ENCODE measurements at places on chromosomes 4 and X.
A peak's percentile ranks its signal among the peaks of the same experiment; 100 is the strongest.

GRCh38 chr4:95018785-95019184 is 261.0 kb downstream of the BMPR1B start:
- DNase-seq: no peak

DNA sequence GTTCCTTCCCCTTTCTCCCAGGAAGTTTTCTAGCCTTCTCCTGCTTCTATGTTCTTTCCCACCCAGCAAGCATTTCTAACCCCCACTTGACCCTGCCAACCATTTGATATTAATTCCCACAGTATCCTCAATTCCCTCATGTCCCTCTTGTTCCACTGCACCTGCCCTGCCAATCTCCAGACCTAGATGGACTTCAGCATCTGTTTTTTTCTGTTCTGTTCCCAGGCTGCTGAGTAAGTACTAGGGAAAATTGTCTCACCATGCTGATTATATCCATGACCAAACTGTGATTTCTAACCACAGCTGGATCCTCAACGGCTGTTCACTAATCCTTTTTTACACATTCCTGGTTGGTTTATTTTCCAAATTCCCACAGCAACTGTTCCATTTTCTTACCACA is 37.7 kb downstream of the CLCN5 start:
- DNase-seq: no peak

- DNase-seq: no peak
These were observed 884 bp downstream of the HEPH start for GRCh38 chrX:66164931-66165330.

- DNase-seq: no peak
These were observed 268.2 kb upstream of the TEX13A start for GRCh38 chrX:105488716-105489115.

- no peak for DNase-seq
These were observed 78.9 kb upstream of the MTM1 start for GRCh38 chrX:150489359-150490015.

DNA sequence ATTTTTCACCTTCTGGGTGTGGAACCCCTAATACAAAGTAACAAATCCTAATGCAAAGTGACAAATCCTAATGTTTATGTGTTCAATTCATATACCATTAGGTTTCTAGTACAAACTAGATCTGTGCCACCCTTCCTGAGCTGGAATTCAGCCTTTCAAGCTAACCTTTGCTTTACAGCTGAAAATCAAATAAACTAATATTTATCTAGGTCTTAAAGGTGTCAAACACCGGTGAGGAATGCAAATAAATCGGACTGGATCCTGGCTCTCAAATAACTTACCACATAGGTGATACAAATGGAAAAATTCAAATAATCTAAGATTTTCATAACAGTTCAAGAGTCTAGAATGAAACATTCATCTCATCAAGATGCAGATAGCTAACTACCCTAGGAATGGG is 11.6 kb downstream of the IRF2 start:
- DNase-seq: no peak

DNA sequence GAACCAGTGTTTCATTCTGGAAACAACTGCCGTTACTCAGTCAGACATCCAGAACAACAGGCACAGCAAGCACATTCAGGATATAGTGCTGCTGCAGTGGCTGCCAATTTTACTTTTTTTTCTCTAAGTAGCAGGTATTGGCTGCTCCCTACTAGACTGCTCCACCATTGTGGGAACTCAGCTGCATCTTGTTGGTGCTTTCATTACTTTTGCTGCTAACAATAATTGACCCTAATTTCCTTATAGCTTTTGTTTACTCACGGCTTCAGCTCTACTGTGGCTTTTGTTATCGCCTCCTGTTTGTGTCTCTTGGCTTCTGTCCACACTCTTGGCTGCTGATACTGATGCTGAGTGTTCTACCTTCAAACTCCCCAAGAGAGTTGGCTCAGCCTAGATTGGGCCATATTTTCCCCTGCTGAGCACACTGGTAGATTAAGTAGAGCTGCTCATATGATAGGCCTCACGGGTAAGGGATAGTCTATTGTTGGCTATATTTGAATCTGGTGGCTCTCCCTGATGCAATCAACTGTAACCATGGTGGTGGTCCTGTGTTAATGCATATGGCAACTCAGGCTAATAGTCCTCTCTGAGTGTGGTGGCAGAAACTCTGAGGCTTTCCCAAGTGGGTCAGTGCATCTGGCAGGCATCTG is 44.5 kb upstream of the IL2 start:
- DNase-seq: no peak

DNA sequence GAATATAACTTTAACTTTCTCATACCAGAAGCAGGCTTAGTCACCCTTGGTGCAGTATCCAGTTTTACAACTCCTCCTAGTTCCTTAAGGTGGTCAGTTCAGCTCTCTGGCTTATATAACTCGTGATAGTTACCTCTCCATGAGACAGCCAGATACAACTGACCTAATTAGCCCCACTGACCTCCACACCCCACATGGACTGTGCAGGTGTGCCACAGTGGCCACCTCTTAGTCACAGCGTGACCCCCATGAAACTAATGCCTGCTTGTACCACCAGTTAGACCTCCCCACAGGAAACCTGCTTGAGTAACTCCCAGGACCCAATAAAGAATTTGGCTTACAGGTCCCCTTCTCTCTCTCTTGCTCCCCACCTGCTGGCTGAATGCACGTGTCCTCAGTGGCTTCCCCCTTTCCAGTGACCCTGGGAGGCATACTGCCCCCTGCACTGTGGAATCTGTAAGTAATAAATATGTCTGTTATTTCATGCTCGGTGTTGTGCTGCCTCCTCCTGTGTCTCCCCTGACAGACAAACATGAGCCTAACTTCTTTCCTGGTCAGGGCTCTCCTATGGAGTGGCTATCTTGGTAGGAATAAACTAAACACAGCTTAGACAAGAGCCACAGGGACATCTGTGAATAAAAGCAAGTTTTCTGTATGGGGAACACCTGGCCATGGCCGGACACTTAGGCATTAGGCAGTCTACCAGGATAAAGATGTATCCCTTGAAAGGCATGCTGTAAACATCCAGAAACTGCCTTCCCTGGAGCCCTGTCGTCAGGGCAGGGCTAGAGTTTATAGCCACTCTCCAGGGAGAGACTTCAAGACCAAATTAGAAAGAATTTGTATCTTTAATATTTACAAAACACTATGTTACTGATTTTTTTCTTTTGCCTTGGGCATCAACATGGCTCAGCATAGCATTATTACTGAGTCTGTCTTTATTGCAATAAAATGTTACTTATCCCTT is 209.7 kb upstream of the BOD1L1 start:
- DNase-seq: no peak

DNA sequence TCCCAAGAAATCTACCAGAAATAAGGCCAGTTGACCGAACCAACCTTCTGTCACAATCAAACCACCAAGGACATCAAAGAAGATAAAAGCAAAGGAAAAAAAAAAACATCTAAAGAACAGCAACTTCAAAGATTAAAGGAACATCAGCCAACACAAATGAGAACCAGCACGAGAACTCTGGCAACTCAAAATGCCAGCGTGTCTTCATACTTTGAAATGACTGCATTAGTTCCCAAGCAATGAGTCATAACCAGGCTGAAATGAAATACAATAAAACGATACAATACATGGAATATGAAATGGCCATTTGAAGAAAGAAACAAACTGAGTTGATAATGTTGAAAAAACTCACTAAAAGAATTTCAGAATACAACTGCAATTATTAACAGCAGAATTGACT is 611.6 kb upstream of the GRIA3 start:
- no peak for DNase-seq

DNA sequence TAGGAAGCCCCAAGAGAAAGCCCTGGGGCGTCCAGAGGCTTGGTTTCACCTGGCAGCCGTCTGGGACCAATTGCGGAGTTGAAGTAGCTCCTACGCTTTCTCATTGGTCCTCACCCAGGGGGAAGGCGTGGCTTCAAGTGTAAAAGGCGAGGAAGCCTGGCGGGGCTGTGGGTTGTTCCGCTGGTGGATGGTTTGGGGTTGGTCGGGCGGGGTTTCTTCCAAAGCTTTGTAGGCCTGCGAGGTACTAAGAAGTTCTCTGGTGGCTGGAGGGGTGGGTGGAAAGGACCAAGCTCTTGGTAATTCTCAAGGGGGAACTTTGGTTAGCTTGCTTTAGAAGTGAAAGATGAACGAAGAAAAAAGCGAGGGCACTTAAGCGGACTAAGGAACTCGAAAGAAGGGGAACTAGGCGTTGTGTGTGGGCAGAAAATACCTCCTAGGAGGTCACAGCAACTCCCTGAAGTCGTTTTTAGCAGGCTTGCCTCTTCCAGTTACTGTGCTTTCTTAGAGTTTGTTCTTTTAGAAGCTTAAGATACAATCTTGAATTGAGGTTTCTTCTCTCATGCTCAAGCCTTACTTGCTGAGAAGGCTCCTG is 36.6 kb downstream of the CCNG2 start:
- peak; percentile 66 for DNase-seq

DNA sequence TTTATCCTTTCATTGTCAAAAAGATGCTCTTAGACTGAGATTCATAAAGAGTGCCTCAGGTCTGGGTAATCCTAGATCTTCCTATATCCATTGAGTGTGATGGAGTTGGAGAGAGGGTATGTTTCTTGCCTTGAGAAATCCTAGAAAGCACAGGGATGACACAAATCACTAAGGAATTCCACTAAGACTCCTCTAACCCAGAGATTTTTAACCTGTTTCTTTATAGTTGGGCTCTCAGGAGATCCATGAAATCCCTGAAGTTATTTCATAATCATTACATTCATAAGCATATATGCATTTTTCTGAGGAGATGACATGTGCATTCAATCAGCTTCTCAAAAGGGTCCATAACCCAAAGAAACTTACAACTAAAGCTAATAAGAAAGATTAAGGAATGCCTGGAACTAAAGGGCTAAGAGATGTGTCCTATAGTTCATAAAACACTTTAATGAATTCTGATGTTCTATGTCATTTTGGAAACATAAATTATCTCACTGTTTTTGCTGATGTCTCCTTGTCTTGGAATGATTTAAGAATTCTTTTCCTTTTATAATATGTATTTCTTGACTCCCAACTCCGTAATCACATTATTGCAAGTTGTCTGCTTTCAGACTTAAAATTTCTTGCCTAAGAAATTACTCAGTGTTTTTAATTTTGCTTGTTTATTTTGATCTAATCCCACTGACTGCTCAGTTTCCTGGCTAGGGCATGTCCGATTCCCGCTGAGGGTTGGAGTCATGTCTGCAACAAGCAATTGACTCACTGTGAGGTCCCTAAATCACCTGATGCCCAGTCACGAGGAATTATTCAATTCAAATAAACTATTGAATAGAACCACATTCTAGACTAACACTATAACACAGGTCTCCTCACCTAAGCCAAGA is 2.8 kb upstream of the AMTN start:
- no peak for DNase-seq

- DNase-seq: peak; percentile 24
These were observed 48.0 kb downstream of the MAGEA9 start for GRCh38 chrX:149829751-149830191.

DNA sequence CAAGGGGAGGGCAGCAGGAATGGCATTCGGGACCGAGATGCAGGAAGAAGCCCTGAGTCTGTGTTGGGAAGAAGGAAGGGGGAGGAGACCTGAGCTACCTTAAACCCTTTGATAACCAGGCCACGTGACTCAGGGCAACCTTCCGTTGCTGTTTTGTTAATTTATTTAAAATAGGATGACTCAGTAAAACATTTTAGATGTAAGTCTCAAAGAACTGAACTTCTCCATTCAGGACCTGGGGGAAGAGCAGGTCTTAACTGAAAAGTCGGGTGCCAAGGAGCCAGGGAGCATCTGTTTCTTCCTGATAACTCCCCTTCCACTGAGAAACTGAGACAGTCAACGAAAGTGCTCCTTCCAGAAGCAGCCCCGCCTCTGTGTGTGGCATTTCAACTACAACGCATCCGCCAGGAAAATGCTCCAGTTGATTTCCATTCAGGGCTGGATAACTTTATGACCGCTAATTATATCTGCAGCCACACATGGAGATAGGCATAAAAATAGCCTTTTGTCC is 88.0 kb downstream of the IRF2 start:
- DNase-seq: no peak

DNA sequence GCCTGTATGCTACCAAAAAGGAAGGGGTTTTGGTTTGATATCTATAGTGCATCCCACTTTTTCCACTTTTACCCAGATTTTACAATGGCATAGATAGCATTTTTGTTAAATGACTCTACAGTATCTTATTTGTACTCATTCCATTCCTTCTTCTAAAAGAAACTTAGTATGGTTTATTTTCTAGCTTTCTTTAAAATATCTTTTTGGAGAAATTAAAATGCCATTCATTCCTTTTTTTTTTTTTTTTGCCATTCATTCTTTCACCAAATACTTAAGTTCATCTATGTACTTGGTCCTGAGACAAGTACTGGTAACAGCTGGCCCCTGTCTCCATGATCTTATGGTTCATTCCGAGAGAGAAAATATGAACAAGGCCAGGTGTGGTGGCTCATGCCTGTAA is 49.1 kb downstream of the MID1 start:
- DNase-seq: no peak

- no peak for DNase-seq
These were observed 40.7 kb upstream of the DDX3X start for GRCh38 chrX:41293269-41293668.

DNA sequence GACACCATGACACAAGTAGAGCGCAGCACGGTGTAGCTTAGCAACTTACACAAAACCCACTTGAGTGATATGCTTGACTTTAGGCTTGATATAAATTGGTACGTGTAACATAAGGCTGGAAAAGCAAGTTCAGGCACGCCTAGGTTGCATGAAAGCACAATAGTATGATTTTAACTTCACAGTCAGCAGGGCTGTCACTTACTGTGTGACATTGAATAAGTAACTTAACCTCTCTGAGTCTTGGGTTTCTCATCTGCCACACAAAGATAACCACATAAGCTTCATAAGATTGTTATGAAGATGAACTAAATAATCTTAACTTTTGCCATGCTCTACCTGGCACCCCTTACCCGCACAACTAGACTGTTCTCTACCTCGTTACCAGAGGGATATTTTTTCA is 9.5 kb downstream of the SRD5A3 start:
- DNase-seq: no peak

DNA sequence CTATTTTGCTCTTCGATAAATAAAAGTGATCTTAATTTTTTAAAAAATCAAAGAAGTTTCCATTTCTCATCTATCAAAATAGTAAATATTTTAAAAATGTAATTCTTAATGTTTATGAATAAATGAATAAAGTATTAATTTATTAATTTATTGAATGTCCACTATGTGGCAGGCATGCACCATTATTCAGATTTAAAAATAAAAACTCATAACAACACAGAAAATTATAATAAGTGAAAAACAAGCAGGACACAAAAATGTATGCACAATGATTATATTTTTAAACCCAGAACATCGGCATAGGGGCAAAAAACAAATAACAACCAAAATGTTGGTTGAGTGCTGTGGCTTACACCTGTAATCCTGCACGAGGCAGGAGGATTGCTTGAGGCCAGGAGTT is 5.3 kb upstream of the PYURF start:
- no peak for DNase-seq

DNA sequence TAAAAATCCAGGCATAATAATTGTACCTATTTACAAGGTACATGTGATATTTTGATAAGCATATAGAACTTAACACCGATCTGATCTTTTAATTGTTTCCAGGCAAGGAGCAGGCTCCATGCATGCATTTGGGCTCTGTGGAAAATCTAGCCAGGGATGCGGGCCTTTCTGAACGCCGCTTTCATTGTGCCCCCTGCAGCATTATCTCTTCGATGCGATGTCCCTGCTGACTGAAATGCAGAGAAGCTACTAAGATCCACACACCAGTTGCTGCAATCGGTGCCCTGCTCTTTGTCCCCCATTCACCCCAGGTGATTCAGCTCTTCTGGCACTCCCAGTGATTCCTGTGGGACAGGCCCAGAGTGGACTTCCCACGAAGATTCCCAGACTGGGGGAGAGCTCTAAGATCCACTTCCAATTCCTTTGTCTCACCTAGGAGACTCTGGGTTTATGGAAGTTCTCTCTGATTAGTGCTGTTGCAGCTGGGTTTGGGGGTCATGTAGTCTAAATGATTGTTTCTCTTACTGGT is 254.3 kb upstream of the AGA start:
- no peak for DNase-seq

Measured in effector memory CD4-positive, alpha-beta T cell (primary cell).